T-helper 17 cell (primary cell): ENCODE measurements at places on chromosomes 3 and 15. TPM values are rescaled to one million over a fixed set of nuclear protein-coding genes. Genes with fewer than 3 reads are reported as not detected.

The MESP2 gene
- total RNA-seq, result not detected

The BRPF1 gene
- 31.8 TPM for total RNA-seq

The TGM4 gene
- not detected for total RNA-seq

The MITF gene
- 0.50 TPM for total RNA-seq

DNA sequence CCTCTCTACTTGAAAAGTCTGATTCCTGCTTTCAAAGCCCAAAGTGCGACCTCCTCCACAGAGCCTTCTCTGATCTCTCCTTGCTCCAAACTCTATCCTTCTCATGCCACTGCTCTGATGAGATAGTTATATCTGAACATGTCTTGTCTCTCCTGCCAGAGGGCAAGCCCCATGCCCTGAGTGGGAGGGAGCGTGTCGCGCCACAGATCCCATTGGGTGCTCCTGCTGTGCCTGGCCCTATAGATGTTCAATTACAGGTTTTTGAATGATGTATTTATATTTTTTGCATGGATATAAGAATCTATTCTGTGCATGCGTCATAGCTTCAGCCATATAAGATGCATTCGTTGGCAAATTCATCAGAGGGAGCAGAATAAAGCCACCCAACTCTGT lies 20.4 kb downstream of the CORO2B start:
- no peaks in the 10 kb centered on the region for H3K36me3 ChIP-seq
- H3K27ac ChIP-seq, result no peak overlapping the region
- peaks cover 56% of the 10 kb centered on the region for H3K27me3 ChIP-seq
- no peaks in the 10 kb centered on the region for H3K4me1 ChIP-seq
- no peak for DNase-seq

DNA sequence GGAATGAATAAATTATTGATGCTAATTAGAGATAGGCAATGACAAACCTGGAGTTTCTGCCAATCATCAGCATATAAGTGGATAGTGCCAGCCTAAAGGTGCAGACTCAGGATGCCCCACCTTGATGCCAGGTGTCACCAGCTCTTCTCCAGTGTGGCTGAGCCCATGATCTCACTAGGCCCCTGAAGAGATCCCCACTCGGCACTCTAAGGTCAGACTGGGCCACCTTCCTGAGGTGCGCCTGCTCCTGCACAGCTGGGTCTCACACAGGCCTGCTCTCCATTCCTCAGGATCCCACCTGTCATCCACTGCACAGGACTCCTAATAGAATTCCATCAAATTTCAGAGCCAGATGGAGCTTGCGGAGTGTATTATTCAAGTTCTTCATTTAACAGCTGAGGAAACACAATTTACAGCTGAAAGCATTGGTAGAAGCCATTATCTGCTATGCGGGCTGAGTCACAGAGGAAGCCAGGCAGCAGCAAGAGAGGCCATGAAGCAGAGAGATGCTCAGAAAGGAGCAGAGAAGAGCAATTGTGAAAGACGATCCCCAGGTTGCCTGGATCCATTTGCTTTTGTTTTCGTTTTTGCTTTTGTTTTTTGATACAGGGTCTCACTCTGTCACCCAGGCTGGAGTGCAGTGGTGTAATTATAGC lies 25.1 kb upstream of the FSTL1 start:
- no peaks in the 10 kb centered on the region for H3K4me1 ChIP-seq
- no peak overlapping the region for H3K4me3 ChIP-seq
- H3K36me3 ChIP-seq, result peaks cover 3% of the 10 kb centered on the region
- no peak overlapping the region for H3K27ac ChIP-seq
- DNase-seq, result no peak

GRCh38 chr3:171443211-171443957 lies 16.8 kb downstream of the TNIK start:
- peak overlapping the region; percentile 6 for H3K27ac ChIP-seq
- peaks cover 2% of the 10 kb centered on the region for H3K36me3 ChIP-seq
- peaks cover 52% of the 10 kb centered on the region for H3K4me1 ChIP-seq
- no peak overlapping the region for H3K4me3 ChIP-seq
- no peak for DNase-seq
- no peaks in the 10 kb centered on the region for H3K27me3 ChIP-seq

GRCh38 chr3:167814441-167814951 lies 79.0 kb downstream of the SERPINI1 start:
- no peak for DNase-seq
- H3K27ac ChIP-seq, result no peak overlapping the region
- no peaks in the 10 kb centered on the region for H3K27me3 ChIP-seq
- H3K36me3 ChIP-seq, result no peaks in the 10 kb centered on the region

DNA sequence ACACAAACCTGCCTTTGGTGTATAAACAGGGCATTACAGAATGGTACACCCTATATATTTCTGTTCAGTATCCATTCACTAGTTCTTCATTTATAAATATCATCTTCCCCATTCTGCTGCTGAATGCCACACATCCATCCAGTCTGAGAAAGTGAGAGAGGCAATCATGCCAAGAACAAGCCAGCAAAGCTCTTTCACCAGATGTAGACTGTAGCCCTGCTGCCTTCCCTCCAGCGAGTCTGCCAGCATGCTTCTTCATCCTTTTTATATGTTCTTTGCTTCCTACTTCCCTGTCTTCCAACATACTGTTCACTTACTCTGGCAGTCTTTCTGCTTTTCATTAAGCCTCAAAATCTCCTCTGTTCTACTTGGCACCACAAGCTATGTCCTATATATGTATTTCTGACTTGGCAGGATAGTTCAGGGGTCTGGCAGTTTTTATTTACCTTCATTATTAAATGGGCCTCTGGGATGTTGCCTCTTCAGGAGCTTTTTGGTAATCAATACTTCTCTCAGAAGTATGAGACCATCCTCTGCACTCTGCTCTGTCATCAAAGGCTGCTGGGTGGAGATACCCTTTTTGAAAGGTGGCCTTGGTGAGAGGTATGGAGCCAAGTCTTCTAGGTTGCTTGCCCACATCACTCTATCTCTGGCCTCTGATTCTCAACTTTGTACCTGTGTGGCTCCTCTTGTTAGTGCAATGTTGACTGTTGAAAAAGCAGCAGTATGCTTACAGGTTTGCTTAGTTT lies 48.6 kb downstream of the CHP1 start:
- H3K4me1 ChIP-seq, result peaks cover 13% of the 10 kb centered on the region
- no peak for DNase-seq

DNA sequence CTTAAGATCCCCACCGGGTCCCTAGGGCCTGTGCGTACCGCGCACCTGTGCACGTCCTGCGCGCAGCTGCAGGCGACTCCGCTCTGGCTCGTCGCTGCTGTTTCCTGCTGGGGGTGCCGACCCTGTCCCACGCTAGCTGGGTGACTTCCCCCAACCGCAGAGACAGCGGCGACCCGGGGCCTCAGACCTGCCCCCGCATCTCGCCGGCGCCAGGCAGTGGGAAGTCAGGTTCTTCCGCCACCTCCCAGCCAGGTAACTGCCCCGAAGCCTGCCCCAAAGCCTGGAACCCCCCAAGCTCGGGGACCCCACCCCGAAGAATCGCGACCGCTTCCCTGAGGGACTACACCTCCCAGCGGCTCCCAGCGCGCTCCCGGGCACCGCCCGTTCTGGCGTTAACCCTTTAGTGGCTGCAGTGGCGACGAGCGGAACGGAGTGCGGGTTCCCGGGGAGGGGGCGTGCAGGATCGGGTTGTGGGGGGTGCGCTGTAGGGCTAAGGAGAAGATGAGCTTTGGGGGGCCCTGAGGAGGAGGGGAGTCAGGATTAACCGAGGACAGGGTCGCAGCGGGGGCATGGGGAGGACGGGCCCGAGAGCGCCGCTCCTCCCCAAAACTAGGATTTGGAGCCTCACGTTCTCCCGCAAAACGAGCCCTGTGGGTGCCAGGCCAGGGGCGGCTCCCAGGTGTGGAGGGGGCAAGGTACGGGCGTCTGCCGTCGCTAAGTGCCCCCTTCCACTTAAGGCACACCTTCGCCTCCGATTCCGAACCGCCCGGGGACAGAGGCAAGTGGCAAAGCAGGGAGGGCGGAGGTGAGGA lies 589 bp downstream of the NEIL1 start:
- H3K4me3 ChIP-seq, result peak overlapping the region; percentile 91
- no peaks in the 10 kb centered on the region for H3K27me3 ChIP-seq
- DNase-seq, result peak; percentile 26

GRCh38 chr3:18766974-18767373 lies 341.8 kb upstream of the SATB1 start:
- H3K4me3 ChIP-seq, result no peak overlapping the region
- no peak overlapping the region for H3K27ac ChIP-seq
- no peaks in the 10 kb centered on the region for H3K36me3 ChIP-seq
- peaks cover 29% of the 10 kb centered on the region for H3K27me3 ChIP-seq
- H3K4me1 ChIP-seq, result no peaks in the 10 kb centered on the region
- DNase-seq, result no peak
